ENCODE measurements at places on chromosomes 1 and 21.
A peak's percentile ranks its signal among the peaks of the same experiment; 100 is the strongest.

DNA sequence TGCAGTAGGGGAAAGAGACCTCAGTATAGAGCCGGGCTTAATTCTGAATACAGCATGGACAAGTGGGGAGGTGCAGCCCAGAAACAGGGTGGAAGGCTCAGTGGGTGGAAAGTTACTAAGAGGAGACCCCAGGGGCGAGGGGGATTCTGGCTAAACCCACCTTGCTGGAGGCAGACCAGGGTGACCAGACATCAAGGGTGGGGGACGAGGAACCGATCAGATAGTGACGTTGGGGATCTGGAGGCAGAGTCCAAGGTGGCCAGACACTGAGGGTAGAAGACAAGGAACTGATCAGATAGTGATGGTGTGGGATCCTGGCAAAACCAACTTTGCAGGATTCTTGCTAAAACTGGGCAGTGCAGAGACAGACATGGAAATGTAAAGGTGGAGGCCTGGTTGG lies 36.8 kb downstream of the B3GALT5 start:
- no peak for DNase-seq

GRCh38 chr1:109248444-109248796 lies 919 bp upstream of the CELSR2 start:
- DNase-seq: no peak

DNA sequence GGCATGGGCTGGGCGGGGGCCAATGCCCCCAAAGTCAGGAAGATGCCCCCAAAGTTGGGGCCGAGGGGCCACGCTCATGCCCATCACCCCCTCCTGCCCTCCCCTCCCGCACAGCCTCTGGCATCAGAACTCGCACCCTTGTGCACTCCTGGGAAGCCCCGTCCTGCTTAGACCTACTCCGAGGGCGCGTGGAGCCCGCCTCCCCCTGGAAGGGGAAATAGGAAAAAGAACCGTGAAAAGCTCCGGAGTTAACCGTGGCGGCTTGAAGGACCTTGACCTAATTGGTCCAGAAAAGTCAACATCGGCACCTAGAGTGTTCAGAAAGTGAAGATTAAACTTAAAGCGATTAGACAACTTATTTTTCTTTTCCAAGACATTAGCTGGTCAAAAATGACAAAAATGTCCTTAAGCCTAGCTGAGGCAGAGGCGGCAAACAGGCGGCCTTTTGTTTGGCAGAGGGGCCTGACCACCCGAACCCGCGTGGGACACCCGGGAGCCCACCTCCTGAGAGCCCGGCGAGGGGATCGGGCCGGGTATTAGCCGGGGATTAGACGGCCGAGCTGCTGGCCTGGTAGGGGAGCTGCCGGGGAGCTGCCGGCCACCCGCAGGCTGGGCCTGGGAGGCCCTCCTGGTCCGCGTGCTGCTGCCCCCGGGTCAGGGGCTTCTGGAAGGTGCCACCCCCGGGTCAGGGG lies 65.5 kb downstream of the PRDM16 start:
- no peak for DNase-seq

DNA sequence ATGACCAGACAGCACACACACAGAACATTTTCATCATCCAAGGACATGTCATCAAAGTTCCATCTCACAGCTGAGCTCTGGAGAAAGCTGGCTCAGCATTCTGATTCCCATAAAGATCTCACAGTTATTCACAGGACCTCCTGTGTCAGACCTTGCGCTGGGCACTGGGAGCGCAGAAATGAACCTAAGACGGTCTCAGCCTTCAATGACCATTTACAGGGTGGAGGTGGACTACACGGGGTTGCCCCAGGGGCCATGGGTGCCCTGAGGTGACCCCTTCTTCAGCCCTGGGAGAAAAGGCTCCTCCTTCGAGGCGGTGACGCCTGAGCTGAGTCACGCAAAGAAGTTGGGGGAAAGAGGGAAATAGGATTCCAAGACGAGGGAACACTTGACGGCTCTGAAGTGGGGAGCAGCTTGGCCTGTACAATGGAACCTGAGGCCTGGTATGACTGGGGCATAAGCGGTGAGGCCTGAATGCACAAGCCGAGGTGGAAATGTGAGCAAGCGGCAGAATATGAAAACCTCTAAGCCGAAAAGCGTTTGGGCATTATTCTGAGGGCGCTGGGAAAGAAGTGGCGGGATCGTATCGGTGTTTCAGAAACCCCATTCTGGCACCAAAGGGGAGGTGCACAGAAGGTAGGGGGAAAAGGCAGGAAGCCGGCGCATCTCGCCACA lies 797 bp downstream of the CC2D1B start:
- DNase-seq: no peak

DNA sequence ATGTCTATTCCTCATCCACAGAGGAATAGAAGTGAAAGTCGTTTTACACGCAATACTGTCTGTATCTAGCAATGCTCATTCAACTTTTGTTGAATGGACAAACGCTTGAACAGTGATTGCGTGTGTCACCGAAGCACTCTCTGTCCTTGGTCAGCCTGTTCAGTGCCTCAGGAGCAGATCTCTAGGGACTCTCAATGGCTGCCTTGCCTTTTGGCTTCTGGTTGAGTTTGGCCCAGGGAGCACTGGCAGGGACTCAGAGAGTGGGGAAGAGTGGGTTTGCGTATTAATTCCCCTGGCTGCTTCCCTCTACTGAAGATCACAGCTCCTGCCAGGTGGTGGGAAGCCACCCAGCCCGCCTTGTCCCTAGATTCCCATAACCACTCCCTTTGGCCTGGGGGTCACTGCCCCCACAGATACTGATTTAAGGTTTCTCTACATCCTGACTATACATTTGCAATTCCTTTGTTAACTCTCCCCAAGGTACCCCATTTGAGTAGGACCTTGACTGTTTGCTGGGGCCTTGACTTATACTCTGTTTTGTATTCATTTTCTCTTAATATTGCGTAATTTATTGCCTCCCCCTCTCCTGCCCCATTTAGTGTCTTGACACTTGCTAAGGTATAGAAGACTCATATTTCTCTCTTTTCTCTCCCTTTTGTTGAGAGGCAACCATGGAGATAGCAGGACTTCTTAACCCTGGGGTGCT lies 61.7 kb upstream of the USP24 start:
- DNase-seq: no peak

GRCh38 chr21:43926196-43926595 lies 61.2 kb downstream of the AGPAT3 start:
- no peak for DNase-seq

GRCh38 chr1:85371021-85371420 lies 93.9 kb downstream of the DDAH1 start:
- no peak for DNase-seq

GRCh38 chr1:236689713-236690569 lies 3.6 kb downstream of the ACTN2 start:
- no peak for DNase-seq

DNA sequence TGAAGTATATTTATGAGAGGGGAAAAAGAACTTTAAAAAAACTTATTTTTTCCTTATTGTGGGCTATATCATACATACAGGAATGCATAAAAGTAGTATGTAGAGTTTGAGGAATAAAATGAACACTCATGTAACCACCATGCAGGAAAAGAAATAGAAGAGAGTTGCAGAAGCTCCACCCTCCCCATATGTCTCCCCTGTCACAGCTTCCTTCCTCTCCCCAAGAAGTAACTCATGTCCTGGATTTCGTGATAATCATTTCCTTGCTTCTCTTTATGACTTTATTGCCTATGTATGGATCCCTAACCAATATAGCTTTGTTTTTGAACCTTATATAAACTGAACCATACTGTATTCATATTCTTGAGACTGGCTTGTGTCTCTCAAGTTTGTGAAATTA lies 126.4 kb downstream of the ZZZ3 start:
- no peak for DNase-seq

DNA sequence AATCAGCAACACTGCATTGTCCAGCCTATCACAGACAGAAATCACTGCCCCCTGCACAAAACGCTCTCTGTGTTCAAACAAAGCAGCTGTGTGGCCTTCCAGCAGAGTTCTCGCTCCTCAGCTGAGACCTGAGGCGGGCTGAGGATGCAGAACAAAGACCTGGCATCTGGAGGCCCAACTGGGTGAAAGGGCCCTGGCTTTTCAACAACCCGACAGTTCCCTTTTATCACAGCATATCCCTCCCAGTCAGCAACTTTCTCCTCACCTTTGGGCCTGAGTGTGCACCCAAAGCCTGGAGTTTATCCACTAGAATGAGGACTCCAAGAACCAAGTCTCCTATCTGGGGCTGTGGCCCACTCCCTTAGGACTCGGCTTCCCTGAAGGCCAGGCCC lies 42.6 kb upstream of the A3GALT2 start:
- DNase-seq: no peak

DNA sequence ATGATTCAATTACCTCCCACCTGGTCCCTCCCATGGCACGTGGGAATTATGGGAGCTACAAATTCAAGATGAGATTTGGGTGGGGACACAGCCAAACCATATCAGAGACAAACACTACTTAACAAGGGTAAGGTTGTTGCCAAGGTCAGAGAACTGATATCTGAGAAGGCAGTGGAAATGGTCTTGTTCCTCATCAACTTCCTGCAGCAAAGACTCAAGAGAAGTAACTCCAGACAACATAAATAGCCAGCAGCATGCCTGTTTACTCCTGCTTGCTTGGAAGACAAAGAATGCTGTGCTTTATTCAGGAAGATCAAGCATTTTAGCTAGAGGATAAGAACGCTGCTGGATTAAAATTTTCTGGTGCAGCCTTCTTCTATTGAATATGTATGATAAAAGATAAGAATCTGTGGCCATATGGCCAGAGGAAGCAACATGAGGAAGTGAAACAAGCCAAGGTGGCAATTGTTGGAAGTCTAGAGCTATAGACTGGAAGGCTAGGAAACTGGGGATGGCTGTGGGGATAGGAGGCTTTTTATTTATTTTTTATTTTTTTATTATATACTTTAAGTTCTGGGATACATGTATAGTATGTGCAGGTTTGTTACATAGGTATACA lies 36.4 kb downstream of the DDAH1 start:
- DNase-seq: no peak

DNA sequence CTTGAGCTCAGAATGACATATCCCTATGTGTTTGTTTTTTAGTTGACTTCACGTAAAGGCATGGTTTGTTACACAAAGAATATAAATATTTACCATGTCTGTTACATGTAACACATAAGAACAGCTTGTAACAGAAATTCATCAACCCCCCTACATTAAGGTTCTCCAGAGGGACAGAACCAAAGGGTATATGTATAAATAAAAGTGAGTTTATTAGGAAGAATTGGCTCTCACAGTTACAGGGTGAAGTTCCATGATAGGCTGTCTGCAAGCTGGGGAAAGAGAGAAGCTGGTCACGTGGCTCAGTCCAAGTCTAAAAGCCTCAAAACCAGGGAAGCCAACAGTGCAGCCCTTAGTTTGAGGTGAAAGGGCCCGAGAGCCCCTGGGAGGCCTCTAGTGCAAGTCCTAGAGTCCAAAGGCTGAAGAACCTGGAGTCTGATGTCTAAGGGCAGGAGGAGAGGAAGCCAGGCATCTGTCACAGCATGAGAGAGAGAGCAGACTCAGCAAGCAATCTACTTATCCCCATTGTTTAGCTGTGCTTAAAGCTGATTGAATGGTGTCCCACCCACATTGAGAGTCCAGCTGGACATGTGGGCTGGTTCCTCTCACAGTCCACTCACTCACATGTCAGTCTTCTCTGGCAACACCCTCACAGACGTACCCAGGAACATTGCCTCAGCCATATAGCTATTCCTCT lies 15.8 kb downstream of the THRAP3 start:
- no peak for DNase-seq

- no peak for DNase-seq
Observed at GRCh38 chr1:37157634-37158033, 123.3 kb upstream of the GRIK3 start.

DNA sequence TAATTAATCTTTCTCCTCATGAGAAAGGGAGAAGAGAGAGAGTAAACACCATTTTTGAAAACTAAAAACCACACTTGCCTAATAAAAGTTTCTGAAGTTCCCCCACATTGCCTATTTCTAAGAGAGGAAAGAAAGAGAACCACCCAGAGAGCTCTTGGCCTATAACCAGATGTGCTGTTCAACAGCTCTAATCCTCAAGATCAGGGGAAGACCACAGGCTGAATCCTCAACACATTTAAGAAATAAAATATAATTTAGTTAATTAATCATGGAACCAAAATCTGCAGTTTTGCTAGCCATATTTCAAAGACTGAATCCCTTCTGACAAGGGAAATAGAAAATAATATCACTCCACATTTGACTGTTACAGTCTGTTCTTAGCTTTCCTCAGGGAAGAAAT lies 11.9 kb downstream of the PRRX1 start:
- no peak for DNase-seq

DNA sequence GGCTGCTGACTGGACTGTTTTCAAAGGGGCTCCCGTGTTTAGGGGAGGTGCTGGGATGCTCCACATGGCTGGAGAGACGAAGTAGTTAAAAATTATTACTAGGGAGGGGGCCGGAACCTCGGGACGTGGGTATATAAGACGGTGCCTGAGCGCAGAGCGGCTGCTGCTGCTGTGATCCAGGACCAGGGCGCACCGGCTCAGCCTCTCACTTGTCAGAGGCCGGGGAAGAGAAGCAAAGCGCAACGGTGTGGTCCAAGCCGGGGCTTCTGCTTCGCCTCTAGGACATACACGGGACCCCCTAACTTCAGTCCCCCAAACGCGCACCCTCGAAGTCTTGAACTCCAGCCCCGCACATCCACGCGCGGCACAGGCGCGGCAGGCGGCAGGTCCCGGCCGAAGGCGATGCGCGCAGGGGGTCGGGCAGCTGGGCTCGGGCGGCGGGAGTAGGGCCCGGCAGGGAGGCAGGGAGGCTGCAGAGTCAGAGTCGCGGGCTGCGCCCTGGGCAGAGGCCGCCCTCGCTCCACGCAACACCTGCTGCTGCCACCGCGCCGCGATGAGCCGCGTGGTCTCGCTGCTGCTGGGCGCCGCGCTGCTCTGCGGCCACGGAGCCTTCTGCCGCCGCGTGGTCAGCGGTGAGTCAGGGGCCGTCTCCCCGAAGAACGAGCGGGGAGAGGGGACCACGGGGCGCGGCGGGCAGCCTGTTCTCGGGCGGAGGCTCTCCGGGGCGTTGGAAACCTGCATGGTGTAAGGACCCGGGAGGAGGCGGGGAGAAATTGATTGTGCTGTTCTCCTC lies at the start of gene CHODL:
TSS of gene CHODL (plus strand) at position 163 of the 793 bp plus-strand sequence. CDS start at position 554, 391 bp downstream.
- DNase-seq: no peak

DNA sequence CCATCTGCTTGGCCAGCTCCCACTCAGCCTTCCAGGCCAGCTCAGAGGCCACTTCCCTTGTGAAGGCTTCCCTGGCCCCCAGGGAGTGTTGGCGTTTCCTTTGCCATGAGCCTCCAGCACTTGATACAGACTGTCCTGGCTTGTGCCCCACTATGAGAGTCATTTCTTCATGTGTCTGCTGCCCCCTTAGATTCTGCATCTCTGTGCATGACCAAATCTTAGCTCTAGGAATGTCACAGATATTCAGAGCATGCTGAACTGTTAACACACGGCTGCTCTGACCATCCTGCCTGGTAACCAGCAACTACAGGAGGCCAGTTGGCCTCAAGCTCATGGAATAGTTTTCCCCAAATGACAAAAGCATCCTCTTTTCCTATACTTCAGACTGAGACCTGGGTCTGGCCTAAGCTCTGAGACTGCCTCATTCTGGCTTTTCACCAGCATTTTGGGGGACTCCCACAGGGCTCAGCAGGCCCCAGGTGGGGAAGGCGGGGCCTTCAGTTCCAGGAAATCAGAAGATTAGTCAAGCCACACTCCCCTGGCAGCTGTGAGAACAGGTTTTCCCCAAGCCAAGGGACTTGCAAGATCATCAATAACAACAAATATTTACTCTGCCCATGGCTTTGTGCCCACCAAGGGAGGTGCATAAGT lies 182.6 kb upstream of the EDN2 start:
- DNase-seq: peak; percentile 60

- DNase-seq: no peak
Observed at GRCh38 chr1:228920831-228921230, 185.6 kb downstream of the RHOU start.

Data from GM12864 (cell line).